ENCODE measurements at places on chromosomes 7 and 10.
A peak's percentile ranks its signal among the peaks of the same experiment; 100 is the strongest.

- DNase-seq, result peak; percentile 85
Observed at GRCh38 chr7:5704534-5704922, 76.9 kb downstream of the RNF216 start.

- no peak for DNase-seq
Observed at GRCh38 chr7:25180946-25181345, 47.3 kb downstream of the NPVF start.

DNA sequence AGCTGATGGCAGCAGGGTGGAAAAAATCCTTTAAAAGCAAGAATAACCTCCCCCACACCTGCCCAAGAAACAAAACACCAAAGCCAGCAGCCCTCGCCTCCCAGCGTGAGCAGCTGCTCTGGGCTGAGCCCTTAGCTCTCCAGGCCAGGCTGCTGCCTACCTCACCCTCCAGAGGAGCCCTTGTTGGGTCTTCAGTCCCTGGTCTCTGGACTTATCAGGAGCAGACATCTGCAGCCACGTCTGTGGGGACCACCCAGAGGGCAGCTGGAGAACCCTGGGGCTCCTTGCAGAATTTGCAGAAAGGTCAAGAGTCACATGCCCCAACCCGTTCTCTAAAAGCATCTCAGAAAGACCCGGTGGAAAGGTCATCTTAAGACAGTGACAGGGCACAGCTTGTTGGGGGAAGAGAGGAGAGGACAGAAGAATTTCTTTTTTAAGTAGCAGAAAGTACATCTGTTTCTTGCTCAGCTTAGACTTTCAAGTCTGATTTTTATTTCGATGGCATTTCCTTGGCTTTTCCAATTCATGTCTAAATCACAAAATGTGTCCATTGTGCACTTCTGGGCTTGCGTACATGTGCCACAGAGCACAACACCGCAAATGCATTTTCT lies 425.7 kb upstream of the NFE2L3 start:
- DNase-seq, result no peak

GRCh38 chr10:114678820-114679219 lies 20.7 kb upstream of the ABLIM1 start:
- DNase-seq, result no peak

DNA sequence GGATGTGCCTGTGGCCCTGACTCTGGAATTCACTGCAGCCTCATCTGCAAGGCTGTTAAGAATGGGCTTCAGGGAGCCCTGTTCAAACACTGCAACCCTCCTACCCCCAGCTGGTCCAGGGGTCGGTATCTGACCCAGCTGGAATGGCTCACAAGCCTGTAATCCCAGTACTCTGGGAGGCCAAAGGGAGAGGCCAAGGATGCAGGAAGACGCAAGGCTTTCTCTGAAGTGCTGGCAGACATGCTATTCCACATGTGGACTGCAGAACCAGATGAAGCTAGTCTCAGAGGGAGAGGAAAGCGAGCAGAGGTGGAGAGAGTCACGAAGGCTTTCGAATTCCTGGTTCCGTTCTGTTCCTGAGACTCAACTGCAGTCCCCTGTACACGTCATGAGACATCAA lies 45.0 kb downstream of the ESYT2 start:
- DNase-seq, result no peak

DNA sequence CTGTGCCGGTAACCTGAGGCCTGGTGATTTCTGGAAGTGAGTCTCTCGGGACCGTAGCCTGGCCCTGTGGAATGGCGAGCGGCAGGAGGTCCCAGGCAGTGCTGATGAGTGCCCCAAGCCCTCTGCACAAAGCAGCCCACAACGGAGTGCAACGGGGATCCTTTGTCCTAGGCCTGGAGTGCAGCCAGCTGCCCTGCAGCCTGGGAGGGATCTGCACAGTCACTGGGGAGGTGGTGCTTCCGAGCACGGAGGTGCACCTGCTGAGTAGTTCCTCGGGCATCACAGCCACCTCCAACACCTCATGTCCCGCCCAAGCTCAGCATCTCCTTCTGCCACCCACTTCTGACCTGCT lies 162.8 kb upstream of the ZMIZ1 start:
- DNase-seq, result peak; percentile 5

DNA sequence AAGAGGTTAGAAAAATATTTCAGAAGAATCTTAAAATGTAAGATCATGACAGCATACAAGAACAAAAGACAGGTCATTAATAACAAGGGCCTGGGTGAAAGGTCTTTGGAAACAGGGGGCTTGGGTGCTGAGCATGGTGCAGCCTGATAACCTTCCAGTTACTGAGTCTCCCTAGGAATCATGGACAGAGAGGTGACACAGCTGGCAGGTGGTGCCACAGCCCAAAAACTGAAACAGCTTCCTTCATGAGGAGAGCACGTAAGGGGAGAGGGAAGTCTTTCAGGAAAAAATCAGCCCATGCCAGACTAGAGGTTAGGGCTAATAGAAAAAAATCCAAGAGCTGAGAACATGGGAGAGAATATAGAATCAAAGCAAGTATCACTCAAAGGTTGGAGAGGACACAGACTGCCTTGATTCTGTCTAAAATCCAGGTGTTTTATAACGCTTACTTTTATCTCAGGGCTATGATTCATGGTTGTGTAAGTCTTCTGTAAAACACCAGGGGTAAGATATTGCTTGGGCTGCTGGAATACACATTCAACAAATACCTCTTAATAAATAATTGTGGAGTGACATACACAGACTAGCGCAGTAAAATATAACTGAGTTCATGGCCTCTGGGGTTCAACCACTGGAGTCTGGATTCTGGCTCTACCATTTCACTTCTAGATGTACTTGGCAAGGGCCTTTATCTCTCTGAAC lies 88.1 kb downstream of the SEMA3C start:
- no peak for DNase-seq

DNA sequence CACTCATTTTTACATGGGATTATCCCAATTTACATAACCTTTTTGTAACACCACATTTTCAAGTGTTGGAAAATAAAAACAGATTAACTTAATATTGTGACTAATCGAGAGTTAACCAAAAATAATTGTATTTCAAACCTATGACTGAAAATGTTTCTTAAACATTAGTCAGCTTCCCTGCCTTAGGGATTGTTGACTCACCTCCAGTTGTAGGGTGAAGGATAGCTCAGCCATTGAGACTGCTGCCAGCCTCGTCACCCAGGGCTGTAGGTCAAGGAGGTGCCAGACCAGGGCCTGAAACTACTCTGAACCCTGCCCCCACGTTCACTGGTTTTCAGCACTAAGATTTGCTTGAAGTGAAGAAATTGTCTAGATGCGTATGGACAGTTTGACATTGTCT lies 351.2 kb downstream of the GFRA1 start:
- DNase-seq, result no peak

DNA sequence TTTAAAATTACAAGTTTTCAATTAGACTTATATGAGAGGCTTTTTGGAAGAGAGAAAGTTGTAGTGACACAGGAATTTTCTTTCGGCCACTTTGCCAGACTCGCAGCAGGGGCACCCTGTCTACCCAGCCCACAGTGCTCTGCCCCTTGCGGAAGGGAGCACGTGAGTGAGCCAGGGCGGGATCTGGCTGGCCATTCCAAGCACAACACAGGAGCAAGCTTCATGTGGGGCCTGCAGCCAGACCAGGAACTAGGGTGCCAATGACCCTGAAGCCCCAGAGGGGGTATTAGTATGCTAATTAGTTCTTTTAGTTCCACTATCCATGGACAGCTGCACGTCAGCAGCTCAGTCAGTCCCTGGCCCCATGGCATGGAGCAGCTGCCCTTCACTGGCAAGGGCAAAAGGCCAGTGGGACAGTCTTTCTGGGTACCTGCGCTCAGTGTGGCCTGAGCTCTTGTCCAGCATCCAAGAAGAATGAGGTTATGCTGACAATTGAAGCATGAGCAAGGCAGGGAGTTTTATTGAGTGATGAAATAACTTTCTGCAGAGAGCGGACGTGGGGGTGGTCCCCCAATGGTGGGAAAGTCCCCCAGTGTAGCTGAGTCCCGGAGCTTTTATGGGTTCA lies 251.1 kb upstream of the CSTF2T start:
- DNase-seq, result no peak

- DNase-seq, result peak; percentile 52
Observed at GRCh38 chr7:3725155-3726059, 424.4 kb downstream of the SDK1 start.

- DNase-seq, result no peak
Observed at GRCh38 chr10:69955211-69955805, 97.3 kb upstream of the MACROH2A2 start.

- DNase-seq, result no peak
Observed at GRCh38 chr7:117230276-117231046, 92.4 kb downstream of the WNT2 start.

DNA sequence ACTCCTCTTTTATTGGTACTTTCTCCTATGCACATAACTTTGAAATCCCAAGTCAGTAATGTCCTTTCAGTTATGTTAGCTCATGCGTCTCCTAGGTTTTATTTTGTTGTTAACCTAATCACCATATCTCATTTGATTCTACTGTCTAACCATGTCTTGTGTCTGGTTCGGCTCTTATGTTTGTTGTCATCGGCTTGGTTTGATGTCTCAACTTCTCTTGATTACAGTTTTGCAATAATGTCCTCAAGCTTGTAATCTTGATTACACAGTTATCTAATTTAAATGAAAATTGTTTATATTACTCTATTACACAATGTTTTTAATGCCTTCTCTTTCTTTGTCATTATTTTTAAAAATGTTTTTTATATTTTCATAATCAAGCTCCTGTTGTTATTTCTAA lies 35.9 kb upstream of the SEMA3A start:
- DNase-seq, result no peak

- no peak for DNase-seq
Observed at GRCh38 chr7:120055300-120055699, 217.7 kb upstream of the KCND2 start.

GRCh38 chr7:45511721-45512597 lies 62.2 kb upstream of the ADCY1 start:
- no peak for DNase-seq

GRCh38 chr7:143362131-143363015 lies at the start of gene FAM131B:
Gene FAM131B (minus strand): TSS chr7:143362713. CDS start chr7:143362603, 110 bp downstream.
- no peak for DNase-seq

DNA sequence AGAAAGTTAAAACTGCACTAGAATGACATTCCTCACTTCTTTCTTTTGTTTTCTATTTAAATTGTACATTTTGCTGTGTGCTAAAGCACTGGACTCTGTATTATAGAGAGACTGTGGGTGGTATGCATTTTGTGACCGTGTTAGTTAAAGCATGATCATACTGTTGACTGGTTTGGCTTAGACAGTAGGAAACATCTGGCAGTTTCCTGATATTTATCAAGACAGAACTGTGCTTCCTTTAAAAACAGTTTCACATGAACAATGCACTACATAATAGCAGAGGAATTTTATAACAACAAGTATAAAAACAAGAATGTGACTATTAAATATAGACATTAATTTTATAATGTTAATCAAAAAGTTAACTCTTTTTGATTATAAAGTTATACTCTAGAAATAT lies 23.1 kb downstream of the GNG11 start:
- no peak for DNase-seq

- peak; percentile 60 for DNase-seq
Observed at GRCh38 chr10:513393-513792, 176.1 kb downstream of the DIP2C start.

- DNase-seq, result no peak
Observed at GRCh38 chr10:36256948-36257356, 614.9 kb upstream of the FZD8 start.

DNA sequence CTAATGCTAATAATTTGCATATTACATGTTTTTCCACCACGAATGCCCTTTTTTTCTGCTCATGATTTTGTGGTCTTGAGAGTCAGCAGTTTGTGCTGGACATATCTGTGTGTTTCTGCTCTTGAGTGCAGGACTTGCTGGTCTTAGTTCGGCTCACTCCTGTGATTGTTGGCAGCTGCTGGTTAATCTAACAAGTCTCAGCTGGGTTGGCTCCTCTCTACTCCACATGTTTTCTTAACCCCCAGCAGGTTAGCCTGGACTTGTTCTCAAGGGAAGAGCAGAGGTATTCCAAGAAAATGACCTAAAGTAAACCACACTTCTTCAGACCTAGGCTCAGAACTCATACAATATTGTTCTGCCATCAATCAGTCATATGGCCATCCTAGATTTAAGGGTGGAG lies 1238.9 kb downstream of the XPNPEP1 start:
- DNase-seq, result no peak

DNA sequence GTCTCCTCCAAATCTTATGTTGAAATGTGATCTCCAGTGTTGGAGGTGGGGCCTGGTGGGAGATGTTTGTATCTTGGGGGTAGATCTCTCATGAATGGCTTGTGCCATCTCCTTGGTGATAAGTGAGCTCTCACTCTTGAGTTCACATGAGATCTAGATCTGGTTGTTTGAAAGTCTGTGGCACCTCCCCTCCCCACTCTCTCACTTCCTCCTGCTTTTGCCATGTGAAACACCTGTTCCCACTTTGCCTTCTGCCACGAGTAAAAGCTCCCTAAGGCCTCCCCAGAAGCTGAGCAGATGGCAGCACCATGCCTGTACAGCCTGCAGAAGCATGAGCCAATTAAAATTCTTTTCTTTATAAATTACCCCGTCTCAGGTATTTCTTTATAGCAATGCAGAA lies 23.5 kb downstream of the TMEM229A start:
- DNase-seq, result no peak

DNA sequence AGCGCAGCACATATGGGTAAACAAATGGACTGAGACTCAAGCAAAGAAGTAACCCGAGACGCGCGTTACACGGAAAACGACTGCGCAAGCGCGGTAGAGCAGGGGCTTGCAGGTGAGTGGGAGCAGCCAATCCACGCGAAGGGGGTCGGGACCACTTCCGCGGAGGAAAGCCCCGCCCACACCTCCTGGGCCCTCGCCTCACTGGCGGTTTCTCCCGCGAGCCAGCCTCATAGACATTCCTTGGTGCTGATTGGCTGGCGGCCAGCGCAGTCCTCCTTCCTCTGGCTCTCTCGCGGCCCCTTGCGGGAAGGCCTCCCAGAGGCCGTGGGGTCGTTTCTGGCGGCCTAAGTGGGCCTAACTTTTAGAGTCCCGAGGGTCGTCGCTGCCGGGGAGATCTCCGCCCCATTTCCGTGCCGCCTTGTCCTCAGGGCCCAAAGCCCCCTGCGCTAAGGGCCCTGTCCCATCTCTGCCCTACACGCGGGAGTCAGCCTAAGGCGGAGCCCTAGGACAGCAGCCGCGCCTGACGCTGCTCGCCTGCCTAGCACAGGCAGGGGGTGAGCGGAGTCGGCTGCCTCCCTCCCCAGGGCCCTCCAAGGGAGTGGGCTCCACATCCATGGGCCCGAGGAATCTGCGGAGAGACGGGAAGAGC lies 9.1 kb upstream of the FXYD4 start:
- DNase-seq, result peak; percentile 100

Data from body of pancreas (tissue), 4 donors.